ENCODE measurements at places on chromosomes 13 and 19. TPM values are rescaled to one million over a fixed set of nuclear protein-coding genes. Genes with fewer than 3 reads are reported as not detected.

DNA sequence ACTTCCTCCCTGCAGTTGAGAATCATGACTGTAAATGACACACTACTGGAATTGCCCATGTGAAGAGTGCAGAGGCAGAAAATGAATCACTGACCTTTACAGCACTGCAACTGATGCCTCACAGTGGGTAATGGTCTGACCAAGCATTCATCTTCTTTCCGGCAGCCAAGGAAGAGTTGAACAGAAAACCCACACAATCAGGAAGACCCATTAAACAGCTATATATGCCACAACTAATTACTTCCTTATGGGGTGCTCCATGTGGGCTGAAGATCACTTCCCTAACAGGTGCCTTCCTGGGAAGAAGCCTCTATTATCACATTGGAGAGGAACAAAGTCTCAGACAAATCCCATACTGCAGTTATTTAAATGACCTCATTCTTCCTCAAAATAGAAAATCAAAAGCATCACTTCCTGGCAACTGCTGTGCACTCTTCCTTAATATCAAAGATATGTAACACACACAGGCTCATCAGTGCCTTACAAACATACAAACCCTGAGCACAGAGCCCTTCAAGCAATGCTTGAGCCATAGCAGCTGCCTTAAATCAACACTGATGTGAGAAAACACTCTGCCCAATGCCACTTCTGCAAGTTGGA lies 45.8 kb downstream of the RUBCNL start:
- DNase-seq: no peak

DNA sequence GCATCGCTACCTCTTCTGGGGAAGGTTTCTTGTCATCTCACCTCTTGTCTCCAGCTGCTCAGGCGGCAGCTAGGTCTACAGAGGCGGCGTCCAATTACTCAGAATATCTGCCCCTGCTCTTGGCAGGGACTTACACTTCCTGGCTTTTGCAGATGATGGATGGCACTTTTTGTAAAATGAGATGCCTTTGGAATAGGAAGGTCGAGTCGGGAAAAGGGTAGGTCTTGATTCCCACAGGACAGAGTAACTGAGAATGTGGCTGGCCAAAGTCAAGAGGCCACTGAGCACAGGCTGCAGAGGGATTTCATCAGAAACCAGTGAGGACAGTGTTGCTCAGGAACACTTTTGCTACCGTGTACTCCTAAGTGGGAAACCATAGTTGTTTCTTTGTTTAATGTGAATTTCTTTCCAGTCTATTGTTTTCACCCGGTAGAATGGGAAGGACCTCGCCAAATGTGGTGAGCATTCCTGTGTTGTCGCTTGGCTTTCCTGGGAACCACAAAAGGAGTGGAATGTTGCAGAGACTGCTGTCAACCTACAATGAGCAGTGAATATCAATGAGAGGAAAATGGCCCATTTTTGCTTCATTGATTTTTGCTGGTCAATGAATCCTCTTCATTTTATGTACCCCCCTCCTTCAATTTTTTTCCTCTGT lies 383.7 kb downstream of the HS6ST3 start:
- DNase-seq: no peak

GRCh38 chr13:113929628-113930615 lies 44.0 kb downstream of the C13orf46 start:
- peak; percentile 6 for DNase-seq

GRCh38 chr19:11377756-11378155 lies 3.3 kb downstream of the SWSAP1 start:
- no peak for DNase-seq

The CYP4F8 gene
- total RNA-seq: not detected
